Activated CD8-positive, alpha-beta memory T cell treated with anti-CD3 and anti-CD28 coated beads for 1 hour (primary cell): ENCODE measurements at places on chromosomes 5 and 9.

- no peak for DNase-seq
These were observed 152.2 kb upstream of the HMHB1 start for GRCh38 chr5:143659599-143660238.

DNA sequence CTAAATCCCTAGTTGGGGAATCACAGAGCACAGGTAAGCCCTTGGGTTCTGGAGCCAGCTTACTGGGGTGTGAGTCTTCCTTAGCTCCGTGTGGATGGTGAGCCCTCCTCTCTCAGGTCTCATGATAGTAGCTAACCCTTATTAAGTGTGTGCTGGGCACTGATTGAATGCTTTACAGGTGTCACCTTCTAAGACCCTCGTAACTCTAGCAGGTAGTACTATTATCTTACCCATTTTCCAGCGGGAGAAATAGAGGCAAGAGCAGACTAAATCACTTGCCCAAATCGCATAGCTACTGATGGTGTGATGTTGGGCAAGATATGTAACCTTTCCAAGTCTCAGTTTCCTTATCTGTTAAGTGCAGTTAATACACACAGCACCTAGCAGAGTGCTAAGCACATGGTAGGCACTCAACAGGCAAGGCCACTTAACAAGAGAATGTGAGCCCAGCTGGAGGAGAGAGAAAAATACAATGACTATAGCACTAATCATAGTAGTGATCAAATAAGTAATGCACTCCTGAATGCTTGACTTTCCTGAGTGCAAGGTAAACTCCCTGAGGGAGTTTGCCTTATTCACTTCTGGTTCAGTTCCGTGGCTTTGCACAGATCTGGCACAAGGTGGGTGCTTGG, at the start of gene DCANP1:
DCANP1 (minus strand) TSS at position 51 of the 632 bp plus-strand sequence. CDS start 240 bp downstream, outside the sequence.
- DNase-seq: no peak

DNA sequence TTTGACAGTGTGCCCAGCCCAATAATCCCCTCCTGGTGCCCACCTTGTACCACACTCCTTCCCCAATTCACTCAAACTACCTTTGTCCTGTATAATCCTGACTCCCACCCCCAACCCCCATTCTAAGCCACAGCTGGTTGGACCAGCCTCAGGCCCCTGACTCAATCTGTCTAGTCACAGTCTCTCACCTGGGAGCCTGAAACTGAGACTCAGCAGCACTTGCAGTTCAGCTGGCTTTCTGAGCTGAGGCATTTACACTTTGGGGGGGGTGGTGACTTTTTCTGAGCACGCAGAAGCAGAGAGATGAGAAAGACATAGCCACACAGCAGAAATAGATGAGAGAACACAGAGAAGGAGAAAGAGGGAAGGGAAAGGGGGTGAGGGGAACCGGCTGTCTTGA, 247.3 kb downstream of the MAN2A1 start:
- no peak for DNase-seq

GRCh38 chr9:135103931-135104639, 16.6 kb downstream of the OLFM1 start:
- no peak for DNase-seq

- no peak for DNase-seq
These were observed 285.9 kb downstream of the PSAT1 start for GRCh38 chr9:78582821-78583220.

- no peak for DNase-seq
These were observed 39.9 kb downstream of the ARHGAP26 start for GRCh38 chr5:142810081-142810480.

DNA sequence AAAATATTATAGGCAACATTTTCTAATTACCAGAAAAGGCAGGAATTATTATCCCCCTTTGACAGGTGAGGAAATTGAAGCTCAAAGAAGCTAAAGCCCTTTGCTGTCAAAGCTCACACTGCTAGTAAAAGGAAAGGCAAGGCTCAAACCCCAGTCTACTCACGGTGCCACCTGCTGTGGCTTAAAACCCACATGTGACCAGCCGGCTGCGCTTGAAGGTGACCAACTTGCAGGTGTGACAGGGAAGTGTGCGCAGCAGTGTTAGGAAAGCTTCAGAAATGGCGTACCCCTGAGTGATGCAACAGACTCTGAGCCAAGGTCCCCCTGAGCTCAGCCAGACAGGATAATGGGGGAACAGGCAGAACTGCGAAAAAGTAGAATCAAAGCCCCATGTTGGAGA, 45.2 kb downstream of the PAX5 start:
- DNase-seq: no peak

- DNase-seq: no peak
These were observed 24.7 kb downstream of the TPPP start for GRCh38 chr5:668283-668995.

DNA sequence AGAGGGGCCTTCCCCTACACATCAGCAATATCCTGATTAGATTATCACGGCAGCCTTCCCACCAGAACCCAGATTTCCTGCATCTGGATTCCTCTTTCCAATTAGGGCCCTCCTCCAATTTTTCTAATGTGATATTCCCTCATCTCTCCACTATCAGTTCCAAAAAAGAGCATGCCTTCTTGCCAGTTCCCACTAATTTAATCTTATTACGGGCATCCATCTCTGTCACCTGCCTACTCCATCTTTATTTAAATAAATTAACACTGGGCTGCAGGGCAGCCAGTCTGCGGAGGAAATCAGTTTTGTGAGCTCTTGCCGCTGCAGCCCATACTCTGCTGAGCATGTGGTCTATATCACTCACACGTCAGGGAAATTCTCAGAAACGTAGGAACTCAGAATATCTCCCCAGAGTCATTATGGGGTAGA, 16.6 kb upstream of the FBP2 start:
- no peak for DNase-seq

GRCh38 chr9:114122136-114123027, 23.3 kb upstream of the KIF12 start:
- DNase-seq: no peak
